ENCODE measurements at places on chromosomes 5 and 9. TPM values are rescaled to one million over a fixed set of nuclear protein-coding genes. Genes with fewer than 3 reads are reported as not detected.

Gene GABRB2
- not detected for total RNA-seq

Gene AHRR
- 8.8 TPM for total RNA-seq

Gene SLC38A9
- 48.6 TPM for total RNA-seq

Gene TRUB2
- 6.0 TPM for total RNA-seq

Gene TMC1
- total RNA-seq = not detected

Gene MEGF10
- total RNA-seq = not detected

Gene KLF9
- total RNA-seq = 72.0 TPM

Gene ENTPD2
- 13.5 TPM for total RNA-seq

Gene F2RL2
- not detected for total RNA-seq

Gene SGCD
- total RNA-seq = 3.7 TPM

Gene OTP
- not detected for total RNA-seq

Gene GIN1
- total RNA-seq = not detected

Gene MAN2A1
- 95.3 TPM for total RNA-seq

DNA sequence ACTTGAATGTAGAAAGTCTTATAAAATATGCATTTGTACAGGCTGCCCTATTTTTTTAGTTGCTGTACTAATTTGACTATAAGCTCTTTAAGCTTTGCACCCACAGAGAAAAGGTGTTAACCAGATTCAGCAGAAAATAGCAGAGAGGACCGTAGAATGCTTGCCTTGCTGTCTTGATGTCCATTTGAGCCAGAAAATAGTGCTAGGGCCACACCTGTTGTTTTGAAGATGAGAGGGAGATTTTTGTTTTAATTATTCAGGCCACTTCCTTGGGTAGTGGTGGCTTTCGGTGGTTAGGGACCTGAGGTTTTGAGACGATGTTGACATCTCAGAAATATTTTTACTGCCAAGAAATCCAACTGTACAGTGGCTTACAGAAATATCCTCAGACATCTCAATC, 196.0 kb downstream of the SPATA31D1 start:
- DNase-seq = no peak

DNA sequence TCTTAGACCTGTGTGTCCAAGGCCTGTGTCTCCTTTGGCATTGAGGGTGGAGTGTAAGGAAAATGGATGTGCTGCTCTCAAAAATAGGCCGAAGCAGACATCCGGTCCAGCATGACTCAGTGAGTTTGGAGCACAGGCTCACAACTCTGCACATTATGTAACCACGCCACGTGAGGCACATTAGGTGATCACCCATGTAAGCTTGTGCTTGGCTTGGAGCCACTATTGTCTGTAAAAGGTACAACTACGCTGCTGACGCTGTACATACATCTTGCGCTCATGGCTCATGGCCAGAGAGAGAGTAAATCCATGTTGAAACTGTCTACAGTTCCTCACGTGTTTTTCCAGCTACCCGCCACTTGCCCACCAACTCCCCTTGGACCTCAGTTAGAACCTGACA, 177.5 kb downstream of the PDE4D start:
- DNase-seq = no peak

DNA sequence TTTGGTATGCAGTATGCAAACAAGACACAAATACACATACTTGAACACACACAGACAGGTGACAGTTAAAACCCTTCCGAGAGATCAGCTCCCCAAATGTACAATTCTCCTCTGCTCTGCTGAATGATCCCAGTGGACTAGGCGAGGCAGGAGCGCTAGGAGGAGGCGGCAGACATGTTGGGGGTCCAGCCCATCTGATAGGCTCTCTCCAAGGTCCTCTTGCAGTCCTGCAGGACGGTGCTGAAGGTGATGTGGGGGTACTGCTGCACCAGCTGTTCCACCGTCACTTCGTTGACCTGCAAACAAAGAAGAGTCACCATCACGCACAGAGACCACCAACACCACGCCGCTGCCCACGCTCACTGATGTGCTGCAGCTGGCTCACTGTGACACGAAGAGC, 190.8 kb upstream of the EFNA5 start:
- no peak for DNase-seq

- no peak for DNase-seq
These were observed 106.5 kb downstream of the NFIB start for GRCh38 chr9:14207352-14207995.

DNA sequence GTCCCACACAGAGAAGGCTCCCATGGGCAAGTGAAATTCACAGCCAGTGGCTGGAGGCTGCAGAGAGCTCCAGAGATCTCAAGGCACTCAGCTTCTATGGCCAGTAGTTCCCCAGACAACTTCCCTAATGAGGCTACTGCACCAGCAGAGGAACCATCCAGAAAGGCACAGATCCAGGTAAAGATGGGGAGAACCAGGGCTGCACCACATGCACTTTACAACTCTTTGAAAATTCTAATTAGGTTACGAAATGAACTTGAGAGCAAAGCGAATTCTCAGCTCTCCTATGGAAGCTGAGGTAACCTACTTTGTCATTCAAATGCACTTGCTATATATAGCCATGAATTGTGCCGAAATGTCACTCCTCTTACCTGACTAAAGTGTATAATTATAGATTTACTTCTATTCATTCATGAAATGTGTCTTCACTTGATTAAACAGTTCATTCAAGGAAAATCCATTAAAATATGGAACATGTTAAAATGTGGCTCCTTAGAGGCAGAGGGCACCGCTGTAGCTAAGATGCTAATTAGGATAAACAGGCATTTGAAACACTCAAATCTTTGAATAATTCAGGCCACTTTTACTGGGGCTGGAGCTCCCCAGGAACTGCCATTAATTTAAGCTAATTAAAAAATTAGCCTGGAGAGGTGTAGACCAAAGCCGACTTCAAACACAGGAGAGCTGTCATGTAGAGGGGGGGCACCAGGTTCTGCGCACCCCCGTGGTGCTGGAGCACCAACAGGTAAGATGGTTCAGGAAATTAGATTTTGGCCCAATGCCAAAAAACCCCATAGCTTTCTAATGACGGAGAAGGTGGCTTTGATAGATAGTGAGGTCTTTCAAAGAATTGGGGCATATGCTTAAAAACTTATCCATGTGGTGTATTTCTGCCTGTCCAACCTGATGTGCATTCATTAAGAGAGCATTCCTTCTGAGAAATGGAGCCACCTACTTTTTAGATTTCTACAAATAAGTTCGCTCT, 204.1 kb downstream of the GABBR2 start:
- DNase-seq = no peak

DNA sequence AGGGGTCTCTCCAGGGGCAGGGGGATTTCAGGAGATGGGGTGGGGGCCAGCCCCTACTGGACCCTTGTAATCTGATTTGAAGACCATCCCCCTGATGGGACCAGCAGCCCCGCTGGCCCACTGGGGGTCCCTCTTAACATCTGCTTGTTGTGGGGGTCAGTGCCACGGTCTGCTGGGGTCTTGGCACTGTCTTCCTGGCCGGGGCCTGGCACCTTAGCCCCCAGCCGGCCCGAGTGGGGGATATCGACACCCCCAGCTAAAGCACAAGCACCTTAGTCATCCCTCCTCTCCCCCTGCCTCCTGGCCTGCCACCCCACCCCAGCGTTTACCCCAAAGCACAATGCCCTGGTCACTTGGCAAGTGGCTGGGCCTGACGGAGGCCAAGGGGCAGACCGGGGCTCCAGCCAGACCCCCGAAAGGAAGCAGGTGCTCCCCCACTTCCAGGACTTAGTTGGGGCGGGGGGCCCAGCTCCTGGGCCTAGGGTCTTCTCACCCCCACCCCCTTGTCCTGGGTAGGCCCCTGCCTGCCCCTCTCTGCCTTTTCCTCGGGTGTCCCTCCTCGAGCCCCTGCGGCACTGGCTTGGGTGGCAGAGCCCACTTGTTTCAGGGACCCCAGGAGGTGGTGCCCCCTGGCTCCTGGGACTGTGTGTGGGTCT, 1.4 kb upstream of the NFX1 start:
- DNase-seq = peak; percentile 17

- DNase-seq = peak; percentile 57
These were observed 53.7 kb downstream of the G3BP1 start for GRCh38 chr5:151825445-151825844.

- DNase-seq = peak; percentile 37
These were observed 28.0 kb upstream of the TXN start for GRCh38 chr9:110284211-110284844.

DNA sequence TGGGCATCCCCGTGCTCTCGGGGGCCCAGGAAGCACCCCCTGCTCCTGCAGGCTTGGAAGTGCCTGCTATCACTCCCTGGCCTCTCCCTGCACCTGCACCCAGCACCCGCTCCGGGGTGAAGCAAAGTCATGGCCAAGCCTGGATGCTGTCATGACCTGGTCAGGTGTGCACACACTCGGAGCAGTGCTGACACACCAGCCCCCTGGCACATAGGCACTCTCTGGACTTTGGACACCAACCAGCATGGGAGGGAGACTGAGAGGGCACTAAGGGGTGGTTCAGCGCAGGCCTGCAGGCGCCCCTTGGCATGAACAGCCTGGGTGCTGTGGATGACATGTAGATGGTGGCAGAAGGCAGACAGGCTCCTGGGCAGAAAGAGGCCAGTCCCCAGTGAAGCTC, 158.6 kb downstream of the GHR start:
- DNase-seq = no peak

GRCh38 chr9:132192728-132193127, 30.9 kb downstream of the NTNG2 start:
- no peak for DNase-seq

GRCh38 chr5:59125011-59125961, 542.4 kb downstream of the RAB3C start:
- DNase-seq = no peak

- DNase-seq = no peak
These were observed 46.8 kb upstream of the SARDH start for GRCh38 chr9:133784731-133785561.

GRCh38 chr5:181224390-181225229, 1.5 kb downstream of the TRIM41 start:
- peak; percentile 42 for DNase-seq

GRCh38 chr5:122694884-122695283, 80.0 kb upstream of the SNX2 start:
- DNase-seq = no peak

- no peak for DNase-seq
These were observed 74.5 kb downstream of the PRR16 start for GRCh38 chr5:120538644-120539043.

DNA sequence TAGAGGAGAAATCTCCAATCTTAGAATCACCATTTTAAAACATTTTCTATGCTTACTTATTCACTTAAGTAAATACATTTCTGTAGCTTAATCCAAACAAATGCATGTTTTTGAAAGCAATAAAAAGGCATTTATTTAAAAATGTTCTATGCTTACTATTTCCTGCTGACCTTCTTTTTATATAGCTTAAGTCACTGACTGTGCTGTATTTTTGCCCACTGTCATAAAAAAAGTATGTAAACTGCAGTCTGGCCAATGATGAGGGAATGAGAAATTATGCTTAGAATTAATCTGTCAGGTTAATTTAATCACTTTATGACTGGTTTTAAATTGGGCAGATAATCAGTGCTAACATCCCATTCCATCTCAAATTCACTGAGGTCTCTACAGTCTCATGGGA, 20.1 kb downstream of the NUDT12 start:
- DNase-seq = no peak

- DNase-seq = no peak
These were observed 38.8 kb downstream of the IARS1 start for GRCh38 chr9:92254381-92255337.

DNA sequence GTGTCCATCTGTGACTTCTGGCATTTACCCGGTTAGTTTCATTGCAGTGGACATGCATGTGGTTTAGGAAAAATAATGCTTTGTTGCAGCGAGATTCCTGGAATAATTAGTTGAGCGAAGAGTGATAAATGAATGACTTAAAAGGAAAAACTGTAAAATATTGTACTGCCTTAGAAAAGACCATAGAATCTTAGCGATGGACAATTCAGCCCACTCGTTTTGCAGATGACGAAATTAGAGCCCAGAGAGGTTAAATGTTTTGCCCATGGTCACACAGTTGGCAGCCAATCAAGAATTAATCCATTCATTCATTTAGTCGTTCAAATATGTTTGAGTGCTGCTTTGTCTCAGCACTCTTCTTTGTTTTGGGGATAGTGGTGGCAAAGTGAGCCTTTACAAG, 107.9 kb downstream of the ARHGAP26 start:
- DNase-seq = no peak

- no peak for DNase-seq
These were observed 195.4 kb downstream of the NR2F1-AS1 start for GRCh38 chr5:93385655-93386054.

GRCh38 chr9:105206496-105206820, 38.0 kb upstream of the SLC44A1 start:
- no peak for DNase-seq

GRCh38 chr9:121308765-121309164, 40.8 kb downstream of the GSN start:
- DNase-seq = no peak

GRCh38 chr9:75152416-75152815, 64.1 kb downstream of the OSTF1 start:
- no peak for DNase-seq

DNA sequence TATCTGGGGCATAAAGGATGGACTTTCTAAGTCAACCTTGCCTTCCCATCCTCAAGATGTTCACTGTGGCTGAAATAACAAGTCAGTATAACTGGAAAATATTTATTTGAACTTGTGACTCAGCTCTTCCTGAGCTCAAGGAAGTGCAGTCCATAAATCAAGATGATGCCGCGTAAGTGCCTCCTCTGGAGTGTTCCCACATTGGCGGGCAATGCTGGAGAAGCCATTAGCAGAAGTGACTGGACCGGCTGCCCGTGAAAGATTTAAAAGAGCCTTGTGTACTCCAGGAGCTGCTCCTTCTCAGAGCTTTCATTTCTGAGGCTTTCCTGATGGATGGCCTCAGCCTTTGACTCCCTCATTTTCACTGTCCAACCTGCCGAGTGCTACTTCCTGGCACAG, 17.4 kb downstream of the TMOD1 start:
- DNase-seq = peak; percentile 63

- DNase-seq = no peak
These were observed 180.5 kb upstream of the DMAC1 start for GRCh38 chr9:7980041-7980440.

GRCh38 chr5:132055808-132056609, 4.4 kb upstream of the IL3 start:
- DNase-seq = no peak

DNA sequence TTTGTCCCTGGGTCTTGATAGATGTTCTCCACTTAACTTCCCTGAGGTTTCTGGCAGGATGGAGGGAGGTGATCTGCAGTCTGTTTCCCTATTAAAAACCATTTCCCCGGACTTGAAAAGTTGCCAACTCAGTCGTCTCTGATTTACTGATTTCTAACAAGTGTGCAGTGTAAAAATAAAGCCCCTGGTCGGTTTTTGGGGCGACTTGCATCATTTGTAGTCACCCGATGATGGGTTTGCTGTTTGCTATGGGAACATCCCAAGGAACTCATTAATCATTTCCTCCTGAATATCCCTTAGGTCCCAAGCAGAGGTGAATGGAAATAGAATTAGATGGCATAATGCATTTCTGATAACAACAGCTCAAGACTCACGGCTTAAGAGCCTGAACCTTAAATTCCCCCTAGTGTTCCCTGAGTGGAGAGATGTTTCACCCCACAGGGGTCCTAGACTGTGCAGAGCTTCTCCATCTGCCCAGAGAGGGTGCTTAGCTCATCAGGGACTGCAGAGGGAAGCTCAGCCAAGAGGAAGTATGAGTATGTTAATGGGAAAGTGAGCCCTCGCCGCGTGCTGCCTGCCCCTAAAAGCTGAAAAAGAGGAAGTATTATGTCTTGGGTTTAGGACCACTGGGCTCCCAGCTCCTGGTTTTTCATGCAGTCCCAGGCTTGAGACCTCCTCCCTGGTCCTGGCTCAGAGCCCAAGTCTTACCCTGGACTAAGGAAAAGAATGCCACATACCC, 115.1 kb upstream of the DAP start:
- DNase-seq = no peak

GRCh38 chr5:89668821-89669220, 740.7 kb downstream of the CETN3 start:
- DNase-seq = no peak
